NCI-H2029 (cell line): ENCODE measurements at places on chromosomes 5 and 9.

DNA sequence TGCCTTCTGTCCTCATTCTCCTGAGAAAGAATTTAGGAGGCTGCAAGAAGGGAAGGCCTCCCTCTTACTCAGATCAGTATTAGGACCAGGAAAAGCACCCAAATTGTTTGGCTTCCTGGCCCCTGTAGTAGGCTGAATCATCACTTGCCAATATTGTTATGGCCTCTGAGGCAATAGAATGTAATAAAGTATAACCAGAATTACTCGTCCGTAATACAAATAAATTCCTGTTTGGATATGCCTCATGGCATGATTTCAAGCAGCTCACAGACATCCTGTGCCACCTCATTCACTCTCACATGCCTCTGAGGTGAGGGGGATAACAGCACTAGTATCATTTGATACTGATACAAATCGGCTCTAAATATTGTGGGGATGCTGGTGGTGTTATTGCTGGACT, 427.3 kb downstream of the ISL1 start:
- no peak for DNase-seq

DNA sequence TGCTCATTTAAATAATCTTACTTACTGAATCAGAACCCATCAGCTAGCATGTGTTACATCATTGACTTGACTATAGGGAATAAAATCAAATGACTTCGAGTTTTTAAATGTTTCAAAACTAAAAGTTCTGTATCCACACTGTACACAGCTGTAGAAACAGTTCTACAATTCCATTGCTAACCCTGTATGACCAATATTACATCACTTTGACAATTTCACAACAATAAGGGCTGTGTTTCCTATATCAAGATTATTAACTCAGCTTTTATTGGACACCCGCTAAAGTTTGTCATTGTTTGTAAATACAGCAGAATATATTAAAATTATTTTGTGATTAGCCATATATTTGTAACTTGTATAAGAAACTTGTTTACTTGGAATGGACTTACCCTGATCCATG, 540.8 kb downstream of the PRELID2 start:
- no peak for DNase-seq

DNA sequence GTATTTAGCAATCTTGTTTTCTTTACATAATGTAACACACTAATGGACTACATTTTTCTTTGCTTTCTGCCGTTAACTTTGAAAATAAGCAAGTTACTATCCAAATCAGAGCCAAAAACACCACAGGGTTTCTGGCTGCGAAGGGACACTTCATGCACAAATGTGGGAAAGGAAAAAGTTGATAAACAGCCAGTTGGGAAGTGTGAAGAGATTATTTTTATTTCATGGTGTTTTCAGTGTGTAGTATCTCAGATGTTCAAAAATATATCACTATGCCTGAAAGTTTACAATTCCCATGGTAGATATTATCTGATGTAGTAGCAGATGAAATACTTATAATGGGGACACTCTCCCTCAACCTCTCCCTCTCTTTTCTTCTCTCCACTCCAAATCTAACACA, 135.3 kb downstream of the CETN3 start:
- DNase-seq: no peak

DNA sequence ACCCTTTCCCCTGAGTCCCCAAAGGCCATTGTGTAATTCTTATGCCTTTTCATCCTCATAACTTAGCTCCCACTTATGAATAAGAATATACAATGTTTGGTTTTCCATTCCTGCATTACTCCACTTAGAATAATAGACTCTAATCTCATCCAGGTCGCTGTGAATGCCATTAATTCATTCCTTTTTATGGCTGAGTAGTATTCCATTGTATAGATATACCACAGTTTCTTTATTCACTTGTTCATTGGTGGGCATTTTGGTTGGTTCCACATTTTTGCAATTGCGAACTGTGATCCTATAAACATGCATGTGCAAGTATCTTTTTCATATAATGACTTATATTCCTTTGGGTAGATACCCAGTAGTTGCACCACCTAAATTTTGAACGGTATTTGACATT, 101.5 kb downstream of the SEMA5A start:
- no peak for DNase-seq

- DNase-seq: peak; percentile 6
Observed at GRCh38 chr9:94937214-94937903, 210.9 kb downstream of the AOPEP start.

DNA sequence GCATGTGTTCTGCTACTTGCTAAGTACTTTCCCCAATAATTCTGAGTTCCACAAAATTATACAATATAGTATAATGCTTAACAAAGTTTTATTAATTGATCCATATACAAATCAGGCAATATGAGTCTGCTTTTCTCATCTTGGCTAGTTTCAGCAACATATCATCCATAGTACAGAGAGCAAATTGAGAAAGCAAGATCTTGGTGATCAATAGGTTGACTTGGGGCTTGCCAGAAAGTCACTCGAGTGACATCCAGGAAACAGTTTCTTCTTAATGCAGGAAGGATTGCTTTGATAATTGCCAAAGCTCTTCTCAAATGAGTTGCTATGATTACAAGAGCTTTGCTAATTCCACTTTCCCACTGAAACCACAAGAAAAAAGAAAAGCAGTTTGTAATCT, 533.6 kb upstream of the NMUR2 start:
- no peak for DNase-seq

DNA sequence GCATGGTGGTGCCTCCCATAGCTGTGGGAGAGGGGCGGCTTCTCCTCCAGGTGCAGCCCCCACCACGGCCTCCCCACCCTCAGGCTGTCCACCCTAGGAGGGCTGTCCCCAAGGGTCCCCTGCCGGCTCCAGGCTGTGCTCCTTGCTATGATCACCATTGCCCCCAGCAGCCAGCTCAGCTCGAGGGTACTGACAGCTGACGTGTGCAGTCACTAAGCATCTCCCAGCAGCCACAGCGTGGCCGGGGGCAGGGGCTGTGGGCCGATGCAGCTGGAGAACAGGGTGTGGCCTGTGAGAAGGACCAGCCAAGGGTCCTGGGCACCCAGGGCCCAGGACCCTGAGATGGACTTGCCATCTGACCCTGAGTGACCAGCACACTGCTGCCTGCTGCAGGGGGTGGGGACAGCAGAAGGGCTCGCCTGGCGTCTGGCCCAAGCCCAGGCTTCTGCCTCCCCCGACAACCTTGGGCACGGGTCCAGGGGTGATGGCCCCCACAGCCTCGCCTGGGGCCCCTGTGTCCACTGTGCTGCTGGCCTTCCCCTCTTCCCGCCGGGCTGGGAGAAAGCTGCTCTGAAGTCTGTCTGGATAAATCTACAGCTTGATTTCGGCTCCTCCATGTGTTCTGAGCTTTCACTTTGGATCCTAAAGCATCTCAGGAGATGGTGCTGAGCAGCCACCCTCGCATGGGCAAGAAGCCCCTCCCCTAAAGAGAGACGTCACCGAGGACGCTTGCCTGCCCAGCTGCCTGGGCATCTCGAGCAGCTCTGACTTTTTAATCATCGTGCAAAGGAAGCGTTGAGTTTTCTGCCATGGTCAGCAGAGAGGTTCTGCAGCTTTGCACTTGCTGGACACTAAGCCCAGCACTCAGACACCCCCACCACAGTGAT, 5.5 kb downstream of the KCNT1 start:
- no peak for DNase-seq

DNA sequence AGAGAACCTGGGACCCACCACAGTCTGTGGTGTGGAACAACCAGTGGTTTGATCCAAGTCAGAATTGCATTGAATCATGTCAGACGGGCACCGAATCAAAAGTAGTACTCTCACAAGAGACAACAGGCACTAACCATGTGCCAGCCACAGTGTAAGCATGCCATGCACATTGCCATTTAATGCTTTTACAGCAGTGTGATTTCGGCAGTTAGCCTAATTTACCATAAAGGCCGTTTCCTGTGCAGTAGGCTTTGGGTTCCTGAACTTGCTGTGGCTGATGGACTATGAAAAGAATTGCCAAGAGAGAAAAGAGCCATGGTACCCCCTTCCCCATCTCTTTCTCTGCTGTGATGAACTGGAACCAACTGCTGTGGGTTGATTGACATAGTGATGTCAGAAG, 540.6 kb downstream of the EBF1 start:
- no peak for DNase-seq

DNA sequence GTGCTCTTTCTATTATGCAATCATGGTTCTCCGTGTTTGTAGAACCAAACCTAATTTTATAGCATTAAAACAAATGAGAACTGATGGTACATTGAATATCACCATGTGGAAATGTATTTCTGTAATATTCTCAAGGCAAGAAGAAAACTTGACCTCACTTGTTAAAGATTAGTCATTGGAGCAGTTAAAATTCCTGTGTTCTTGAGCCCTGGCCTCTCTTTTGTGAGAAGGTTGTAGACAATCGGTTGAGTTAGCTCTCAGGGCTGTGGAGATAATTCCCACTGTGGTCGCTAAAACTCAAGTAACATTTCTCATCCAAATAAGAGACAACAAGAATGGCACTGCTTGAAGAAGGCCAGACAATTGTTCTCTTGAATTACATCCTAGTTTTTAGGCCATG, 216.0 kb upstream of the KLF4 start:
- no peak for DNase-seq

GRCh38 chr5:39523821-39524220, 99.0 kb upstream of the DAB2 start:
- no peak for DNase-seq

- DNase-seq: peak; percentile 92
Observed at GRCh38 chr5:141040093-141040770, 10.9 kb upstream of the PCDHB1 start.

- DNase-seq: no peak
Observed at GRCh38 chr5:171388816-171389168, 1.1 kb downstream of the NPM1 start.

GRCh38 chr9:131330814-131331600, 41.5 kb downstream of the PLPP7 start:
- DNase-seq: no peak

- no peak for DNase-seq
Observed at GRCh38 chr5:154368041-154368800, 77.6 kb upstream of the SAP30L start.

GRCh38 chr5:95895251-95895650, 66.4 kb downstream of the ELL2 start:
- DNase-seq: no peak

DNA sequence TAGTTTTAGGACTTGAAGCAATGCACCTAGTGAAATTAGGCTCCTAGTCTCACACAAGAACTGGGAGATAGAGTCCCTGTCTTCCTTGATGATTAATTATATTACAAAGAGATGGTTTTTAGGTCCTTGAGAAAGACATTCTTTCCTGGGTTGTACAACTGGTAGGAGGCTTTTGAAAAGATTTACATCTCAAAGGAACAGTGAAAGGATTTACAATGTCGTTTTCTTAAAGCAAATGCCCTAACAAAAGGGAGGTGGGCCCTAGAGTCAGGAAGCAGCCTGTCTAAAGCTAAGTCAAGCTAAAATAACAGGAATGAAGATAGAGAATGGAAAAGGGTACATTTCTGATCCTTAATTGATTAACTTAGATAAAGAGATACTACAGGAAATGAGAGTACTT, 102.2 kb upstream of the IL7R start:
- no peak for DNase-seq

DNA sequence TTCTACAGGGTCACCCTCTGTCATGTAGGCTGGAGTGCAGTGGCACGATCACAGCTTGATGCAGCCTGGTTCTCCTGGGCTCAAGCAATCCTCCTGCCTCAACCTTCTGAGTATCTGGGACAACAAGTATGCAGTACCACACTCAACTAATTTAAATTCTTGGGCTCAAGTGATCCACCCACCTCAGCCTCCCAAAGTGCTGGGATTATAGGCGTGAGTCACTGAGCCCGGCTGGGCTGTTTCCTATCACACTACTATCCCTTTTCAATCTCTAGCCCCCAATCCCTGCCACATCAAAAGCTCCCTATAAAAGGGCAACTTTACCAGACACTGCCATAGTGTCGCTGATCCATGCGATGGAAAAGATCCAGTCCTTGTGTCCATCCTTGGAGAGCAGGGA, 20.4 kb downstream of the DCAF12 start:
- no peak for DNase-seq

DNA sequence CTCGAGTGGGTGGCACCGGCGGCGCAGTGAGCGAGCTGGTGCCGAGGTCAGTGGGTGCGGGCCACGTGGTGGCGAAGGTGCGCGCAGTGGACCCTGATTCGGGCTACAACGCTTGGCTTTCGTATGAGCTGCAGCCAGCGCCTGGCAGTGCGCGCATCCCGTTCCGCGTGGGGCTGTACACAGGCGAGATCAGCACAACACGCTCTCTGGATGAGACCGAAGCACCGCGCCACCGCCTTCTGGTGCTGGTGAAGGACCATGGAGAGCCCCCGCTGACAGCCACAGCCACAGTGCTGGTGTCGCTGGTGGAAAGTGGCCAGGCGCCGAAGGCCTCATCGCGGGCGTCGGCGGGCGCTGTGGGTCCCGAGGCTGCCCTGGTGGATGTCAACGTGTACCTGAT, 2.1 kb downstream of the PCDHA5 start:
- no peak for DNase-seq

GRCh38 chr9:38160613-38161215, 91.7 kb upstream of the SHB start:
- DNase-seq: peak; percentile 43

DNA sequence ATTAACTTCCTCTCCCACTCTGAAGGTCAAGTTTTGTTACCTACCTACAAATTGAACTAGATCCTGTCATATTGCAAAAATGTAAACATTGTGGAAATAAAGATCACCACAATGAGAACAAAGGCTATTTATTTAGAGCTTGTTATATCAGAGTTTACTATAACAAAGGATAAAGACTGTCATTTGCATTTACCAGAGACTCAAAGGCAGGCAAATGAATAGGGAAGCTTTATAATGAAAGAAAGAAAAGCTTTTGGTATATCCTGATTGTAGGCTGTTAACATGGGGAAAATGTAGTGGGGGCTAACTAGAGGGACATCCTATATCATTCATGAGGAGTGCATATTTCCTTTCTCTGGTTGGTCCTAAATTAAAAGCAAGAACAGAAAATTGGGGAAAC, 403.5 kb upstream of the TYRP1 start:
- no peak for DNase-seq

DNA sequence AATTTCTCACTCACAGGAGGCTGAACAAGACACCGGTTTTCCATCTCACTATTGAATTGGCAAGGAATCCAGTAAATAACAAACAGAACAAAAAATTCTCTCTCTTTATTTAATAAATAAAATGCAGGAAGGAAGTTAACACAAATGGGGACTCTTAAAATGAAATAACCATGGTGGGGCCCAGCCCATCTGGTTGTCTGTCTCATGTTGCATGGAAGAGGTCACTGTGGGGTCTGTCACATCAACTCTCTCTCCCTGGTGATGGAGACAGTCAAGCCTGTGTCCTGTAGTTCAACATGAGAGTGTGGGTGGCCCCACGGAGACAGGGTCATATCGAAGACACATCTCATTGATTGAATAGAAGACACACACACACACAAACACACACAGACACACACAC, 297.7 kb downstream of the IRX2 start:
- DNase-seq: no peak
